ENCODE measurements at places on chromosomes 5 and 9. TPM values are rescaled to one million over a fixed set of nuclear protein-coding genes. Genes with fewer than 3 reads are reported as not detected.

Gene TTF1
- total RNA-seq = 9.4 TPM

Gene PDE8B
- total RNA-seq = 0.13 TPM

Gene TAF11L3
- not detected for total RNA-seq

Gene ACO1
- total RNA-seq = 63.0 TPM

Gene N4BP3
- total RNA-seq = 1.5 TPM

Gene OSTF1
- 81.9 TPM for total RNA-seq

Gene IL7R
- 0.12 TPM for total RNA-seq

Gene EPB41L4A
- total RNA-seq = 11.9 TPM

Gene STKLD1
- 0.79 TPM for total RNA-seq

Gene TXNDC8
- total RNA-seq = not detected

Gene SNCAIP
- total RNA-seq = 0.93 TPM

Gene S1PR3
- 17.5 TPM for total RNA-seq

Gene GSN
- total RNA-seq = 259 TPM

Gene JAKMIP2
- 0.92 TPM for total RNA-seq

Gene DOCK8
- under 0.01 TPM for total RNA-seq

Gene CENPK
- total RNA-seq = 14.9 TPM

Gene NTRK2
- total RNA-seq = 0.62 TPM

Gene PCDHB13
- total RNA-seq = 1.1 TPM

Gene TAF11L13
- total RNA-seq = not detected

Gene MAMDC2
- total RNA-seq = 2.6 TPM

Gene STPG3
- total RNA-seq = not detected

Data from aortic smooth muscle cell (primary cell).